ENCODE measurements at places on chromosomes 7 and 10. TPM values are rescaled to one million over a fixed set of nuclear protein-coding genes. Genes with fewer than 3 reads are reported as not detected.

The STAMBPL1 gene
- total RNA-seq, result 2.7 TPM

The WNT2 gene
- total RNA-seq, result 1.4 TPM

The COL13A1 gene
- 2.3 TPM for total RNA-seq

The SFTPD gene
- total RNA-seq, result 1.1 TPM

The EVX1 gene
- total RNA-seq, result not detected

The PPP1R9A gene
- total RNA-seq, result 26.4 TPM

The CLRN3 gene
- total RNA-seq, result not detected

The STK32C gene
- 7.1 TPM for total RNA-seq

The FGFBP3 gene
- 0.67 TPM for total RNA-seq

The GJD4 gene
- not detected for total RNA-seq

The LRMDA gene
- total RNA-seq, result 10.1 TPM

GRCh38 chr10:21329995-21330627 is 195.4 kb downstream of the SKIDA1 start:
- peak; percentile 22 for DNase-seq

- no peak for DNase-seq
Observed at GRCh38 chr7:39967406-39968161, 17.5 kb downstream of the CDK13 start.

DNA sequence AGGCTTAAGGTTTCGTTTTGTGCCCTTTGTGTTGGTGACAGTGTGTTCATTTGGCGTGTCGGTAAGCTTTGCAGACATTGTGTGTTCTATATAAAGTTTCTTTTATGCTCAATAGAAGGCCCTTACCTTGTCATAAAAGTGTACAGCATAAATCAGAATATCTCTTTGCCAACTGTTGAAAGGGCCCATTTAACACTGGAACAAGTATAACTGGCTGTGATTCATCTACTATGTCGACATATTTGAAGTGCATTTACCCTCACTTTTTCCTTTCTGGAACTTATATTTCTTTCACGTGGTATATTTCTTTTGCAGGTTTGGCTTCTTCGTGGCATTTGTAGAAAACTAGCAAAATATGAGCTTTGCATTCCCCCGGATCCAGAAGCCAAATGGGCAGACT is 32.7 kb downstream of the EEPD1 start:
- no peak for DNase-seq

DNA sequence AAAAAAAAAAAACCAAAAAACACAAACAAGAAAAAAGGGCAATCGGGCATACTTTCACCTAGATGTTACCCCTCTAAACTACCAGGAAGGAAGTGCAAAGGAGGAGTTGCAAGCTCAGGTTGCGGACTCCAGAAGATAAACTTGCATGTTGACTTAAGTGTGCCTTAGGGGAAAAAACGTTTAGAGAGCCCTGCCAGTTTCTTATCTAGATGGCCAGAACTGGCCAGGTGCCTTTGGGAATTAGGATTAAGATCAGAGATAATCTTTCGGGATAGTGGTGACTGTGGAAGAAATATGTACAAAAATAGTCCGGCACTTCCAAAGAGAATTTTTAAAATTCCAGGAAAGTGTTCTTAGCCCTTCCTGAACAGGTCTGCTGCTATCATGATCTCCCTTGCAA is 17.6 kb downstream of the EVX1 start:
- no peak for DNase-seq

DNA sequence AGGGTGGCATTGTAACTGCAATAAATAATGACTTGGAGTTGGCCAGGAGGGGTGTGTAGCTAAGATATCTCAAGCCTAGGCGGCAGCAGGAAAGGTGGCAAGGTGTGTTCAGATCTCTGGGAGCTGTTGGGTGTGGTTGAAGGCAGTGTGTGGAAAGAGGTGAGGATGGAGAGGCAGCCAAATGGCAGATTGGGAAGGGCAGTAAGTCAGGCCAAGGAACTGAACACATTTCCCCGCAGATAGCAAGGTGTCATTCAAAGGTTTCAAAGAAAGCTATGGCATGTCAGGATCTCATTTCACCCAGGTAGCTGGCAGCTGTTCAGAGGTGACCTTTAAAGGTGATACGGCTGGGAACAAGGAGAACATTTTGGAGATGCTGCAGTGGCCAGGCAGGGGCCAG is 586.0 kb upstream of the MGMT start:
- no peak for DNase-seq

DNA sequence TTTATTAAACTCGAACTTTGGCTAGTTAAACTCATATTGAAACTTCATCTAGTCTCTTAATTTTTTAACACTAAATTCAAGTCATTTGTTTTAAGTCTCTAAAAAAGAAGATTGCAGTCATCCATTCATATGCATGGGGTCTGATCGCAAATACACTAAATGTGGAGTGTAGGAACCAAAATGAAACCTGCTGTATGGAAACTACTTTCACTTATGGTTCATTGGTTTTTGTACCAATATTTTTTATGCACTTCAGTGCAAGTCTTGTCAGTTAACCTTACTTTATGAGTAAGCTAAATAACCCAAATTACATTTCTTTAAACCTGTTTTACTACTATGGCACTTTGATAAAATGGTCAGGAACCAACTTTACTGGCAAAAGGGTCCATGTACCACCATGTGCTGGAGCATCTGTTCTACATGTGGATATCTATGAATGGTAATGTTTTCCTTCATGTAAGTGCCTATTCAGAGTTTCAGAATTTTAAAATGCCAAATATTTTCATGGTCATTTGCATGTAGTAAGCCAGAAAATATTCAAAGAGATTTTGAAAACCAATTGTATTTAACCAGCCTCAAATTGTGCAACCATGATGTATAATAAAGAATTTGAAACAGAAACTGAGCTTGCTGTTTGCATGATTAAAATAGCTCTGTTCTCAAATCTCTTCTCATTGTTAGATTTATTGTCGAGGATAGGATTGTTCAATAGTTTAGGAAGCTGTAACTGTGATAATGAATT is 7.6 kb upstream of the SUPV3L1 start:
- no peak for DNase-seq

DNA sequence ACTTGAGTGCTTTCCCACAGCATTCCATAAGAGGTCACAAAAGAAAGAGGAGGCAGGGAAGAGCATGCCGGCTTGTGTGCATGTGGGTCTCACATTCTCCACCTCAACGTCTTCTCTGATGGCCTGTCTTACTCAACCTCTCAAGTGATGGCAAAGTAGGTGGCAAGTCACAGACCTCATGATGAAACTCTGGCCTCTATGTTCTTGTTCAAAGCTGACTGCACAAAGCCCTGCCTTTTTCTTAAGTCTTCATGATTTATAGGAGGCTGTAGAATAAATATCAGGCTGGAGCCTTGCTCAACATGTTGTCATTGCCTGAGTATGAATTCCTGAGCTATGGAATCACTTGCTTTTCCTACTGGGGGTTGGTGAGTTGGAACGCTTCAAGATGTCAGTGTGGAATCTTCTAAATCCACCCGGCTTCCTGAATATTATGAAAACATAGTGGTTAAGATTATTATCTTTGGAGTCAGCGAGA is 213.6 kb upstream of the INHBA start:
- DNase-seq, result no peak

- no peak for DNase-seq
Observed at GRCh38 chr10:129841590-129841989, 122.5 kb downstream of the EBF3 start.

DNA sequence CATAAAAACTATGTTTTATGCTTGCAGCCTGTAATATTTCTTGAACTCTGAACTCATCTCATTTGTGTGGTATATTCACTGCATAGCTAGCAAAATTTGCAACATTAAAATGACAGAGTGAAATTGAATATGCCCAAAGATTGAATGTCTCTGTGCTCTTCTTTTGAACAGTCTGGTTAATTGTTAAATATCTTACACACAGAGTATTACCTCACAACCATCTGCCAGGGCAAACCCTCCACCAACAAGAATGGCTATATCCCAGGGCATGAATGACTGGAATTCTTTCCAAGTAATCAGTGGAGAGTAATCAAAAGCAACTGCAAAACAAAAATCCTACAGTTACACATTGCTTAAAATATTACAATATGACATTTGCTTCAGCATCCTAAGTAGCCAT is 76.9 kb downstream of the SLC13A1 start:
- no peak for DNase-seq

DNA sequence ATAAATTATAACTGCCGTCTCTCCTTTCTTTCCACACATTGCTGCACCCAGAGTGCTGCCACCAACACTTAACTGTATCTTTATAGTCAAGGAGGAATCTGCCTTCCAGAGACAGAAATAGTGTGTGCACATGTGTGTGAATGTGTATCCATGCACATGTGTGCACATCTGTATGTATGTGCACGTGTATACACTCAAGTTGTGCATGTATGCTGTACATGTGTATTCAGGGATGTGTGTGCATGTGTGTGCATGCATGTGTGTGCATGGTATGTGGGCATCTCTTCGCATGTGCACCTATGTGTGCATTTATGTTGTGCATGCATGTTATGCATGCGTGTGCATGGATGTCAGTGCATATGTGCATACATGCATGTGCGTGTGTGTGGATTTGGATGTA is 253.3 kb downstream of the KLF6 start:
- no peak for DNase-seq

DNA sequence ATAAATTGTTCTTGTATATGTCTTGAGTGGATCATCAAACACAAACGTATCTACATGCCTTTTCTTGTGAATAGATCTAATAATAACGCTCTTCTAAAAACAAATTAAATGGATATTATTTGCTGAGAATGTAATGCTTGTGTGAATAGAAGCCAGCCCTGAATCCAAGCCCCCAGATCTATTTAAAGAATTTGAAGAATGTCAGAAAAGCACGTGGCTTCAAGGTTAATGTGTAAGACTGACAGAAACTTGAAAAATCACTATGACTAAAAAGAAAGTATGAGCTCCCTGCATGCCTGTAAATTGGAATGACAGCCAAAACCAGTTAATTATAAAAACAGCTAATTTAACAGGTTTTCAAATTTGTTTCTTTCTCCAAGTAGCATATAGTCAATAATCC is 43.2 kb upstream of the ATRNL1 start:
- DNase-seq, result no peak

- DNase-seq, result no peak
Observed at GRCh38 chr10:24451325-24451820, 242.4 kb downstream of the KIAA1217 start.

DNA sequence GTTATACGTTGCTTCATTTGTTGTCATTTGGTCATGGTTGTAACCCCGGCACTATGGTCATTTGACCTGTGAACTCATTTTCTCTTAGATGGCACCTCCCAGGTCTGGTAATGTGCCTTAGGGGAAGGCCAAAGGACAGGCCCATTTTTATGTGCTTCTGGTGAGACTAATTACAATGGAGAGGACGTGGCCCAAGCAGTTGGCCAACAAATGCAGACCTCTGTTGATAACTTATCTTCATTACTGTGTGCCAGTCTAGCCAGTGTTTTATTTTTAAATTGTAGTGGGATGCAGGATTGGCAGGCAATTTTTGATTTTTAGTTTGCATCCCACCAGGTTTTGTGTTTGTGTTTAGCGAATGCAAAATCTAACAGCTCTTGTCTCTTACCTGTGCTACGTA is 321.5 kb upstream of the AKR1E2 start:
- no peak for DNase-seq

DNA sequence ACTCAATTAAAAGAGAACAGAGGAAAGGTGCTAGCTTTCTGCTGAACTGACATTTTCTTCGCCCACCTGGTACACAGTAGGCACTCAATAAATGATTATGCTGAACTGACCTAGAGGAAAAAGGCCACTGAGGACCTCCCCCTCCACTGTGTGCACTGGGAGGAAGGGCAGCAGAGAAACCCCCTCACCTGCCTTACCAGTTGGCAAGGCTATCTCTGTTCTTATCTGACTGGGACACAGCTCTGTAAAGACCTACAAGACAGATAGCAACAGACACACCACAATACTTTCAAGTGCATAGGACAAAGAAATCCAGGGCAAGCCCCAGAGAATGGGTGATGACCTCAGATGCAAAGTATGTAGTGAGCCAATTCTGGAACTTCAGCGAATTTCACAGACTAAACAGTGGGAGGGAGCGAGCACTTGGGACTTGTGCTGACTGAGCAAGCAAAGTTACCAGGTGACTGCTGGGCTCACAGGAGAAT is 30.4 kb downstream of the PDLIM1 start:
- no peak for DNase-seq

DNA sequence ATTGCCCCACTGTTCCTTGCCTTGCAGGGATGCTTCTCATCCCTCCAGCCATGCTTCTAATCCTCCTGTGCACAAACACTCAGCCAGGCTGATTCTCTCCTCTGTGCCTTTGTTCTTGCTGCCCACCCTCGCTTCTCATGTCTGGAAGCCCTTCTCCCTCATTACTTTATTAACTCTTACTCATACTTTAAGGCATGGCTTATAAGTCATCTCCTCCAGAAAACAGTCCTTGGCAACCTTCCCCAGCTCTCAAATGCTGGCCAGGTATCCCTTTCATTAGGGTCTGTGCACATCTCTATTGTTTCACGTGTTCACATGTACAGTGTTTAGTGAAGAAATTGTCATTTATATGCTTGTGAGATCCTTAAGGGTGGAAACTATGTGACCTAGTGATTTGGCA is 62.9 kb downstream of the ITGB8 start:
- DNase-seq, result no peak

DNA sequence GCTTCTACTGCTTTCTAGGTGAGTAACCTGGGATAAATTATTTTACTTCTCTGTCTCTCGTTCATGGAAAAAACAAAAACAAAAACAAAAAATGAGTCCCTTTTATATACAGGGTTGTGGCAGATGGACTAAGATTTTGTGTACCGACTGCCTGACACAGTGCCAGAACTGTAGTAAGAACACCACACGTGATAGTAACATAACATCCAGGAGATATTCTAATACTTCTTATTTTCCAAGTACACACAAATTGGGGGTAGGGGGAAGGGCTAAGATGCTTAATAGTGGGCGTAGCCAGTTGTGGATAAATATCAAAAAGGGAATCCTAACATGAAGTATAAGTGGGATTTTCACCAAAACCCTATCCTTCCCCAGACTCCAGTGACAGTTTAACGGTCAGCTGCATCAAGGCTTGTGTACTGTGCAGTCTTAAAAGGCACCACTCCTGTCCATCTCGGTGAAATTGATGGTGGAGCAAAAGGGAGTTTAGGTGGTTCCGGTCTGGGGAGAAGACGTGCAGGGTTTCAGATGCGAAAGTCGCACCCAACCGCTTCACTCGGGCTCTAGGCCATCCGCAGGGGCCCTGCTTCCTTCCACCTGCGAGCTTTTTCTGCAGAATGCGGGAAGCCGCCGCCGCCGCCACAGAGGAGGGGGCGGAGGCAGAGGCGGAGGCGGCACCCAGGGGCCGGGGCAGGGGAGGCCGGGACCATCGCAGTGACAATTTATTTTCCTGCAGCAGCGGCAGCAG is at the start of gene STAMBPL1:
Gene STAMBPL1 (plus strand): TSS at position 712 of the 748 bp plus-strand sequence. CDS start 21,464 bp downstream, outside the sequence.
- DNase-seq, result no peak

GRCh38 chr10:114172776-114173602 is 1.0 kb downstream of the CCDC186 start:
- no peak for DNase-seq

DNA sequence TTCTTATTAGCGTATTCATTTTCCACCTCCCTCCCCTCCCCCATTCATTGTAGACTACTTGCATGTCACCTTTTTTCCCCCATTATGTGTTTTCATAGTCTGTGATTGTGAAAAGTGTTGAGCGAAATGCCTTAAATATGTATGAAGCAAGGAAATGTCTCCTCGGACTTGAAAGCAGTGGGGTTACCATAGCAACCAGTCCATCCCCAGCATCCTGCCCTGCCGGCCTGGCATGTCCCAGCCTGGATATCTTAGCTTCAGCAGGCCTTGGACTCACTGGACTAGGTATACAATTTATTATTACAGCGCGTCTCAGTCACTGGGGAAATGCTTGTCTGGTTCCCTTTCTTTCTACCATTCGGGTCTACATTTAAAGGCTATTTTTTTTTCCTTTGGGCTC is 283.6 kb downstream of the BICC1 start:
- DNase-seq, result no peak

All from heart right ventricle (tissue), 16 donors.